ENCODE measurements at places on chromosomes 6 and 20.

DNA sequence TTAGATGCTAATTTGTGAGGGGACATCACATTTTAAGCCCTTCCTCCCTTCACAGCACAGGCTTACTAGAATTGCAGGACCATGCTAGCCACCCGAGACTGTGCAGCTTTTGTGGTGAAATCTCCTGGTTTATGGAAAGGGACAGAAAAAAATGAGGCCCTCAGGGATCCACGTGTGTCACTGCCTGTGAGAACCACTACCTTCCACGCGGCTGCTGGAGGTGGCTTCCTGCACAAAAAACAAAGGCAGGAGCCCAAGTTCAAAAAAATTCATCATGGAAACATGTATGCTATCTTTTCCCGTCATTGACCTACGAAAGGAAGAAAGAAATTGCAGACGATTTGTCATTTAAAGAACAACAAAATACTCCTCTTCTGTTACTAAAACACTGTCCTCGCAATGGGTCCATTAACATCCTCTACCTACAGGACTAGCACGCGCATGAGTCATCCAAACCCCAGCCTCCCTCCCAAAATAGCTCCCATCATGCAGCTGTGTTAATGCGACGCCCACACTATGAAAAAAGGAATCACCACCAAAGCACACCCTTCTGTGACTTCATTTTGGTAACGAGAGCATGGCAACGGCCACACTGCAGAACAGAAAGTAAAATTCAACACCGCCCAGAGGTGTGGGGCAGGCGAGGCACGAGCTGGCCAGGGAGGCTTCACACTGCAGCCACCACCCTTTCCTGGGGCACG lies 45.7 kb downstream of the RAMACL start:
- DNase-seq, result no peak

GRCh38 chr6:3624250-3625136 lies 127.0 kb downstream of the PXDC1 start:
- DNase-seq, result peak; percentile 59

- DNase-seq, result no peak
These were observed 181.0 kb upstream of the RSPO3 start for GRCh38 chr6:126937426-126937825.

- DNase-seq, result no peak
These were observed 251.6 kb upstream of the DEFB112 start for GRCh38 chr6:50301307-50301706.

- peak; percentile 87 for DNase-seq
These were observed at the start of gene PDE10A for GRCh38 chr6:165662749-165663376. PDE10A (minus strand) TSS chr6:165663241; CDS start chr6:165662811, 430 bp downstream.

GRCh38 chr20:35539756-35540212 lies 2.1 kb upstream of the ERGIC3 start:
- peak; percentile 84 for DNase-seq

Data from eye (tissue), 1 donor.